AG04450 (cell line): ENCODE measurements at places on chromosomes 16 and 17.

- no peak for DNase-seq
These were observed 14.9 kb downstream of the SPATA32 start for GRCh38 chr17:45246861-45247428.

DNA sequence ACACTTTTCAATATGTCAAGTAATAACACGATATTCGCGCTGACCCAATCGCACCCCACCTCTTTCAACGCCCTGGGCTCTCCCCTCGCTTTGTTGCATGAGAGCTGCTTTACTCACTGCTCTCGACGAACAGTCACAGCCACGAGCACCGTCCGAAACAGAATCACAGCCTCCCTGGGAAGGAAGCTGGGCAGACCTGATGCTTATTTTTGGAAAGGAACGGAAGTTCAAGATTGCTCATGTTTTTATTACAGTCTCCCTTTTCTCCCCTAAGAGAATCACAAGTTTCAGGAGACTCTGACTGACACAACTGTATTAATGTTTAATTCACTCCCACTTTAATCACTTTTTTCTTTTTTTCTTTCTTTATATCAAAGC is 67.8 kb downstream of the ANKRD11 start:
- no peak for DNase-seq

DNA sequence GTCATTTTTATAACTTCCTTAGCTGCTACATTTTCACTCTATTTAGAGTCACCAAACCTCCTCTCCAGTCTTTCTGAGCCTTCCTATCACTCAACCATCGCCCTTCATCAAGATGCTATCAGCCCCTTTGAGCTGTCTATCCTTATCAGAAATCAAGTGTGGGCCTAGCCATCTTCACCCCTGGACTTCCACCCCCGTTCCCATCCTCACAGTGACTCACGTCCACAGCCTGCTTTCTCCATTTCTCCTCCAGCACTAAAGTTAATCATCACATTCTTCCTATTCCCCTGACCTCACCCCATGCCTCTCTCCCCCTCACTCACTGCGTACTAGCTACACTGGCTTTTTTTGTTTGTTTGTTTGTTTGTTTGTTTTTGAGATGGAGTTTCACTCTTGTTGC is 2.4 kb upstream of the TEKT3 start:
- no peak for DNase-seq

- DNase-seq, result no peak
These were observed 530 bp downstream of the GSG1L start for GRCh38 chr16:28062847-28063521.

DNA sequence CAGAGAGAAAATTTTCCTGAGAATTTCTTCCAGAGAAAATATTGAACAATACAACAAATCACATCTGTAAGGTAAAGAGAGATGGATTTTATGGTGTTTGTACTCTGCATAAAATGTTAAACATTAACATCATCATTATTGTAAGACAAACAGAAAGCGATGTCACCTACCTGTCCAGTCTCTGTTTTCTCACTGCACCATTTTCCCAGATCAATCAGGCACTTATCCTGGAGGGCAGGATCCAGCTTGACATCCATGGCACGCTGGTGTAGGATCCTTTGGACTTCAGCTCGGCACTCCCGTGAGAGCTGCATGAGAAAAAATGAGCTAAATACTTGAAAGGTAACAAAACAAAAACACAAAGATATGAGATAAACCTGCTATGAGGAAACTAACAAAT is 55.9 kb upstream of the CLEC18B start:
- DNase-seq, result no peak

DNA sequence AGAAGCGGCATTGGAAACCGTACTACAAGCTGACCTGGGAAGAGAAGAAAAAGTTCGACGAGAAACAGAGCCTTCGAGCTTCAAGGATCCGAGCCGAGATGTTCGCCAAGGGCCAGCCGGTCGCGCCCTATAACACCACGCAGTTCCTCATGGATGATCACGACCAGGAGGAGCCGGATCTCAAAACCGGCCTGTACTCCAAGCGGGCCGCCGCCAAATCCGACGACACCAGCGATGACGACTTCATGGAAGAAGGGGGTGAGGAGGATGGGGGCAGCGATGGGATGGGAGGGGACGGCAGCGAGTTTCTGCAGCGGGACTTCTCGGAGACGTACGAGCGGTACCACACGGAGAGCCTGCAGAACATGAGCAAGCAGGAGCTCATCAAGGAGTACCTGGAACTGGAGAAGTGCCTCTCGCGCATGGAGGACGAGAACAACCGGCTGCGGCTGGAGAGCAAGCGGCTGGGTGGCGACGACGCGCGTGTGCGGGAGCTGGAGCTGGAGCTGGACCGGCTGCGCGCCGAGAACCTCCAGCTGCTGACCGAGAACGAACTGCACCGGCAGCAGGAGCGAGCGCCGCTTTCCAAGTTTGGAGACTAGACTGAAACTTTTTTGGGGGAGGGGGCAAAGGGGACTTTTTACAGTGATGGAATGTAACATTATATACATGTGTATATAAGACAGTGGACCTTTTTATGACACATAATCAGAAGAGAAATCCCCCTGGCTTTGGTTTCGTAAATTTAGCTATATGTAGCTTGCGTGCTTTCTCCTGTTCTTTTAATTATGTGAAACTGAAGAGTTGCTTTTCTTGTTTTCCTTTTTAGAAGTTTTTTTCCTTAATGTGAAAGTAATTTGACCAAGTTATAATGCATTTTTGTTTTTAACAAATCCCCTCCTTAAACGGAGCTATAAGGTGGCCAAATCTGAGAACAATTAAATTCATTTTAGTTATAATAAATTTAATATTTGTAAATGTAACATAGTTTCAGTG is 1.7 kb downstream of the HEXIM1 start:
- DNase-seq, result no peak

DNA sequence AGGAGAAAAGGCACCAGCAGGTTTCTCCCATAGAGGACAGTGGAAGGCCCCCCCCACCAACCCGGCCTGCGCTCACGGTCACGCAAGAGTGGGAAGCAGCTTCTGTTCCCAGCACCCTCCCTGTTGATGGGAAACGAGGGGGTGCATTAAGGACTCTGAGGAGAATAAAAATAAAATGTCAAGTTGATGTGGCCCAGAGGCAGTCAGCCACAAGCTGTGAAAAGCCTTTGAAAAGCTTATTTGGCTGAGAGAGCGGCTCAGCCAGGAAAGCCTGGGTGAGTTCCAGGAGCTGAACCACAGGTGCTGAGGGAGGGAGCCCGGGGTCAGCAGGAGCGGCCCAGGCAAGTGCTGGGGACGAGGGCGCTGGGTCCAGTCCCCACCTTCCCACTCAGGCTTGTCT is 26.9 kb upstream of the SPATA32 start:
- no peak for DNase-seq

DNA sequence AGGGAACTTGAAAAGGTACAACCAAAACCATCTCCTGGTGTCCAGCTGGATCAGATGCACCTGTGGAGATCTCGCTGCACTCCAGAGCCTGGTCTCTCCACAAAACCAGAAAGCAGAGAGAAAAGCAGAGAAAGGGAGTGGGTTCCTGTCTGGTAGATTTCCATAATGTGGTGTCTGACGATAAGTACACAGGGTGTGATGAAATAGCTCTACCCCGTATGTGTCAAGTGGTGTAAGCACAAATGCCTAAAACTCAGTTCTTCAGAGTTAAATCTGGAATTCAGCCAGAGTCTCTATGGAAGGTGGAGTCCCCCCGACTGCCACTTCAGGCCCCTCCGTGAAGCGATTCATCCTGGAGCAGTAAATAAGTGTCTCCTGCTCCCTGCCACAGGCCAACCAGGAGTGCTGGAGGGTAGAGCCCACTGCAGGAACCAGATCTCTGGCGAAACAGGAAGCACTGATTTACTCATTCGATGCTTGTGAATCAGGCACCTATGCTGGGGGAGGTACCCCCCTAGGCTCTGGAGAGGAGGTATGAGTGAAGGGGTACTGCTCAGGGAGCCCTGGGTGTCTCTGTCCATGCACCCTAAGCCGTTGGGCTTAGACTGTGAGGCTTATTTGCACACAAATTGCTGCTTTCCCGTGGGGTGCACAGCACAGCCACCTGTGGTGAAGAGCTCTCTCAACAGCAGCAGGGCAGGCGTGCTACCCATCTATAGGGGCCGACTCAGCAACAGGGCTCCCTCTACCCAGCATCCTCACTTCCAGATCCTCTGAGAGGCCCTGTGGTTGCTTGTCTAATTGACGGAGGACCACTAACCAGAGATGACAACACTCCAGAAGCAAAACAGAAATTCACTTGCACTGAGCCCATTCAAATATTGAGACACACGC is 97.1 kb upstream of the MYOCD start:
- DNase-seq, result no peak

DNA sequence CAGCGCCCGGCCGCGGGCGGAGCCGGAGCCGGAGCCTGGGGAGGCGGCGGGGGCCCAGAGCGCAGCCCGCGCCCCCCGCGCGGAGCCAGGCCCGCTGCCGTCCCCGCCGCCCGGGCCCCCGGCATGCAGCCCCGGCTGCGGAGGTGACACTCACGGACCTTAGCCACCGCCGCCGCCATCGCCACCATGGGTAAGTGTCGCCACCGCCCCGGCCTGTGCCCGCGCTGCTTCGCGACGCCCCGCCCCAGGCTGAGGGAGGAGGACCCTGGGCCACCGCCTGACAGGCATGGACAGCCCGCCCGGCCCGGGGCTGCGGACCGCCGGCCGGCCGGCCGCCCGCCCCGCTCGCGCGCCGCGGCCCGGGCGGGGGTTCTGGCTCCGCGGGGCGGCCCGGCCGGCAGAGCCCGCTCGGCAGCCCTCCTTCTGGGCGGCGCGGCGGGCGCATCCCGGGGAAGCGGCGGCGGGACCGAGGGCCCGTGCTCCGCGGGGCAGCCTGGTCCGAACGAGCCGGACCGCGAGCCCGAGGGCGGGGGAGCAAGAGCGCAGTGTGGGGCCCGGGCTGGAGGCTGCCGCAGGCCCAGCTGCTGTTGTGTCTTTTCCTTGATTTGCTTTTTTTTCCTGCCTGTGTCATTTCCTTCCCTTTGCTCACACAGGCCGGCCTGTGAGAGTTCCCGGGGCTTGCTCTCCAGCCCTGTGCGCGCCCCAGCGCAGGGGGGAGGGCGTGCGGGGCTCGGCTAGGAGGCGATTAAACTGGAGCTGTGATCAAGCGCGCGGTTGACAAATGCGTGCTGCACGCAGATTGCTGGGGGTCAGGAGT is 565 bp downstream of the MAP3K3 start:
- no peak for DNase-seq

- DNase-seq, result no peak
These were observed 255.7 kb downstream of the RBFOX3 start for GRCh38 chr17:79355165-79355564.

GRCh38 chr16:72905581-72905980 is 142.3 kb downstream of the ZFHX3 start:
- no peak for DNase-seq

- DNase-seq, result no peak
These were observed 107.0 kb downstream of the PLCG2 start for GRCh38 chr16:81885976-81886586.

- DNase-seq, result no peak
These were observed 188.0 kb upstream of the FOXF1 start for GRCh38 chr16:86322283-86322682.

DNA sequence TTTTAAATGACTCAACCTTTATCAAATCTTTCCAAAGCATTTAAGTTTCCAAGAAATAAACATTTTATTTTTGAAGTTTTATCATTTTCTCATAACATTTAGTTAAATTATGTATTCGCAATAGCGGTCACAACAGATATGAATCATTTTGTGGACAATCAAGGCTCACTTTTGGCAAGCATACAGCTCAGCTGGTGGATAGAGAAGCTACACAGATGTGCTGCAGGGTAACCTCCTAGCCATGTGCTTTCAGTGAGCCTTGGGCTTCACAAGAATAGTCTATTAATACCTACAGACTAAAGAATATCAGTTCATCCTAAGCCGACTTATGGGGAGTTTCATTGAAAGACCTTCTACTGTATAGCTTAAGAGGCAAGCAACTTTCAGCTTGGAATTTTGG is 144.8 kb downstream of the MRTFB start:
- no peak for DNase-seq

GRCh38 chr17:44191369-44191768 is 4.6 kb downstream of the TMUB2 start:
- no peak for DNase-seq

GRCh38 chr16:74752258-74752657 is 22.4 kb downstream of the FA2H start:
- DNase-seq, result no peak

DNA sequence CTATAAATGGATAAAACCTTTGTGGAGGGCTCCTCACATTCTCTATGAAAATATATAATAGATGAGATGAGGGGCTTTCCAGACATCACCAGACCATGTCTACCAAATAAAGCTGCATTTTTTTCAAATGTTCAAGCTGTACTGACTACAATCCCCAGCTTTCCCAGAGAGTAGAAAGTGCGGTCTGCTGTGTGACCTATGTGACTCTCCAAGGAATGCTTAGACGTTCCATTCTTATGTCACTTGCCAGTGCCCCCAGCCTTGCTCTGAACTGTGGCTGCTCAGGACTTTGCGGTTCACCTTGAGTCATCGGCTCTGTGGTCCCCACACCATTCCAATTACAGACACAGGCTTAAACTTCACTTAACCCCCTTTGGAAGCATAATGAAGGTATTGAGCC is 47.8 kb upstream of the SCNN1B start:
- no peak for DNase-seq

DNA sequence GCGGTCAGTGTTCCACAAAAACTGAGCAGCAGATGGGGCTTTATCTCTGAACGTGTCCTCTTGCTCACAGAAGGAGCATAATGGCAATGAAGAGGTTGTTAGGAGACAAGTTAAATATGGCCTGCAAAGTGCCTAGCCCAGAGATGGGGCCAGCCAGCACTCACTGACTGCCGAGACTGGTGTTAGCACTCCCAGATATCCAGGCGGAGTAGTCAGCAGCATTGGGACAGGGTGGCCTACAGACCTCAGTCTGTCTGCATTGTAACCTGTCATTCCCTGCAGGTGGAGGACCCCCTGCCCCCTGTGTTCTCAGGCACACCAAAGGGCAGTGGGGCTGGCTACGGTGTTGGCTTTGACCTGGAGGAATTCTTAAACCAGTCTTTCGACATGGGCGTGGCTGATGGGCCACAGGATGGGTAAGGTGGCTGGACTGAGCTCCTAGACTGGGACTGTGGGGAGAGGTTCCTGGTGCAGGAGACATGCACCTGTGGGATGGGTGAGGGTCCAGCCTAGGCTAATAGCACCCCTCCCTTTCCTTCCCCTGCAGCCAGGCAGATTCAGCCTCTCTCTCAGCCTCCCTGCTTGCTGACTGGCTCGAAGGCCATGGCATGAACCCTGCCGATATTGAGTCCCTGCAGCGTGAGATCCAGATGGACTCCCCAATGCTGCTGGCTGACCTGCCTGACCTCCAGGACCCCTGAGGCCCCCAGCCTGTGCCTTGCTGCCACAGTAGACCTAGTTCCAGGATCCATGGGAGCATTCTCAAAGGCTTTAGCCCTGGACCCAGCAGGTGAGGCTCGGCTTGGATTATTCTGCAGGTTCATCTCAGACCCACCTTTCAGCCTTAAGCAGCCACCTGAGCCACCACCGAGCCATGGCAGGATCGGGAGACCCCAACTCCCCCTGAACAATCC is 4.2 kb downstream of the MFAP4 start:
- DNase-seq, result no peak

DNA sequence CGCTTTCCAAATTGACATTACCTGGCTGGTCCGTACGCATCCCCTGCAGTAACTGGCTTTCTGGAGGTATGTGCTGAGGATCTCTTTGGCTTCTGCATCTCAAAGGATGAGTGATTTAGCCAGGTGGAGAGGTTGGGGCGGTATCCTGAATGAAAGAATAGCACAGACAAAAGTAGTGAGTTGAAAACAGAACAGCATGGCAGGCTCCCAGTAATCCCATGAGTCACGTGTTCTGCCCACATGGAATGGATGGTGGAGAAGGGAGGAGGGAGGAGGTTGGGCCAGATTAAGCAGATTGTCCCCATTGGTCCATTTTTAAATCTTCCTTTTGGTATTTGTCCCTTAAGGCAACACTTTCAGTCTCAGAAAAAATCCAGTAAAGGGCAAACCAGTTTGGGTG is 176.0 kb downstream of the WWOX start:
- no peak for DNase-seq
